ENCODE measurements at places on chromosomes 7 and 10. TPM values are rescaled to one million over a fixed set of nuclear protein-coding genes. Genes with fewer than 3 reads are reported as not detected.

GRCh38 chr10:96967847-96968246 lies 135.7 kb downstream of the LCOR start:
- no peak for DNase-seq

GRCh38 chr7:154792436-154793055 lies 210.4 kb downstream of the PAXIP1 start:
- no peak for DNase-seq

The SYT15B gene
- total RNA-seq = 1.2 TPM

The COL26A1 gene
- total RNA-seq = not detected

The POMZP3 gene
- 9.8 TPM for total RNA-seq

The RNF133 gene
- 0.90 TPM for total RNA-seq

The PSTK gene
- 1.9 TPM for total RNA-seq

The WEE2 gene
- not detected for total RNA-seq
